Activated T-helper 9 cell treated with anti-CD3 and anti-CD28 coated beads, Interleukin-2, amount 50 U/mL, for 16 hours (primary cell): ENCODE measurements at places on chromosomes 6 and 20.
A peak's percentile ranks its signal among the peaks of the same experiment; 100 is the strongest.

DNA sequence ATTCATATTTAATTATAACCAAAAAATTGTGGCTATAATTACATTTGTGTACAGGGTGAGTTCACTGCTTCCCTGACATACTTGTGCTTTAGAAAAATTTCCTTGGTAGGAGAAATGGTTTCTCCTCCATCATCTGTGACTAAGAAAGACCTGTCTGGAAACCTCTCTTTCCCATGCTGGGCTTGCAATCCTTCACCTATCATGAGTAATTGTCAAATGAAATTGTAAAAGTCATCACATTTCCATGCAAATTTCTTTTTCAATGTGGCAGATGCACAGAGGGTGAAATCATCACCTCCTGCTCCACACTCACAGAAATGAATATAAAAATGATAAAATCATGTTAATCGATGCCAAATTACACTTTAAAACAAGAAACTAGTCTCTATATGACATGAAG lies 1.5 kb upstream of the SIRPB1 start:
- DNase-seq, result no peak

GRCh38 chr20:48541581-48542071 lies 286.2 kb downstream of the PREX1 start:
- DNase-seq, result no peak

- DNase-seq, result no peak
Measured at GRCh38 chr20:36862857-36863668, 12.9 kb upstream of the TLDC2 start.

- no peak for DNase-seq
Measured at GRCh38 chr6:45946352-45946751, 69.3 kb downstream of the CLIC5 start.

DNA sequence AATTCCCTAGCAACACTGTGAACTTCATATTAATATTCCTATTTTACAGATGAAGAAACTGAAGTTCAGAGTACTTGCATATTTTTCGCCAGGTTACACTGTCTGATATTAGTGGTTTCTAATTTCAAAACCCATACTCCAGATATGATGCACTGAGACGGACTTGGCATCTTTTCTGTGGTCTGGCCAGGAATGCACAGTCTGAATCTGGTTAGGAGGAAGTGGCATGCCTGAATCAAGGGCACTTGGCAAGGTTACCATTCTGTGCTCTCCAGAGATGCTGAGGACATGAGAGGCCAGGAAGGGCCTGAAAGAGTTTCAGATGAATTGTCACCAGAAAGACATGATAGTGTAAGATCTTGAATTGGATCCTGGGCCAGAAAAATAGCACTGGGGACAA lies 150.1 kb downstream of the HAO1 start:
- no peak for DNase-seq

- DNase-seq, result no peak
Measured at GRCh38 chr20:550611-551010, 7.0 kb upstream of the CSNK2A1 start.

DNA sequence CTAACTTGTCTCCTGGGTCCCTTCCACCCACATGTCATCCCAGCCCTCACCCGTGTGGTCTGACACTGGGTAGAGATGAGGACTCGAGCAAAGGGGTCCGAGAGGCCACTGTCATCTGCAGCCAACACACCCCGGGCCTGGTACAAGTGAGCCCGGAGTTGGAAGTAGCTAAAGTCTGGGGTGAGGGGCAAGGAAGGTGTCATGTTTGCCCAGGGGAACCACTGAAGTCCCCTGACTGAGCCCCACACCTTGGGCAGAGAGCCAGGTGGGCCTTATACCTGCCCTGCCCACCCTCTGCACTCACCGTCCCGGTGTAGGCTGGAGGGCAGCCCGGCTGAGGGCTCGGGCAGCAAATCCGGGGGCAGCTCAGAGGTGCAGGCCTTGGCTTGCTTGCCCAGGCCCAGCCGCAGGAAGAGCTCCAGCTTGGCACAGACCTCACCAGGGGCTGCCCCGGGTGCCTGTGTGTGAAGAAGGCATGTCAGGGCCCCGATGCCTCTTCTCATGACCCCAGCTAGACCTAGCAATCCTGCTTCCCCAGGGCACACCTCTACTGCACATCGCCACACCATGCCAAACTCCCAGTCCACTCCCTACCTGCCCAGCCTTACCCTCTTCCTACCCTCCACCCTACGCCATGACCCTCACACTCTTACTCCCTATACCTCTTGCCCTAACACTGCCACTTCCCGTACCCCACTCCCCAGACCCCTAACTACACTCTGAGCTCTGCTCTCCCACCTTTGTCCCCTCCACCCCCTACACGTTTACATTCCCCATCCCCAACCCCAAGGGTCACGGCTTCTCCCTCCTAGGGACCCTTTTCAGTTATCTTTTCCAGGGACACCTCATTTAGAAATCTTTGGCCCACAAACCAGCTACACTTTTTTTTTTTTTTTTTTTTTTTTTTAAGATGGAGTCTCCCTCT lies 31.7 kb upstream of the SPAG4 start:
- no peak for DNase-seq

GRCh38 chr6:134317471-134318131 lies at the start of gene SGK1:
TSS of gene SGK1 (minus strand) at chr6:134318112. CDS start at chr6:134317460, 652 bp downstream.
- DNase-seq, result peak; percentile 11

DNA sequence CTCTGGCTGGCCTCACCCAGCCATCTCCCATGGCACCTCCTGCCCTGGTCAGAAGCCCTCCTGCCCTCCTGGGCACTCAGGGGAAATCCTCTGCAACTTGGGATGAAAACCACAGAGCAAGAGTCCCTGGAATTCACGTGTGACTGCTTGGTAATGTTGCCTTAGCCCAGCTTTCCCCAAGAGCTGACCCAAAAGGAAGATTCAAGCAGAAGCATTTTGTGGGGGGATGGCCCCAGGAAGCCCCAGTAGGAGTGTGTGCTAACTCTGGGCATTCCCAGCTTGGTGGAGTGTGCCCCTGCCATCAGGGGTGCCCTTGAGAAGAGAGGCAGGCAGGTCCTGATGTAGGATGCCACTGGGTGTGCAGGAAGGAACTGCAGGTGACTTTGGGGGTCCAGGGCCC lies 35.5 kb downstream of the SNX5 start:
- no peak for DNase-seq

DNA sequence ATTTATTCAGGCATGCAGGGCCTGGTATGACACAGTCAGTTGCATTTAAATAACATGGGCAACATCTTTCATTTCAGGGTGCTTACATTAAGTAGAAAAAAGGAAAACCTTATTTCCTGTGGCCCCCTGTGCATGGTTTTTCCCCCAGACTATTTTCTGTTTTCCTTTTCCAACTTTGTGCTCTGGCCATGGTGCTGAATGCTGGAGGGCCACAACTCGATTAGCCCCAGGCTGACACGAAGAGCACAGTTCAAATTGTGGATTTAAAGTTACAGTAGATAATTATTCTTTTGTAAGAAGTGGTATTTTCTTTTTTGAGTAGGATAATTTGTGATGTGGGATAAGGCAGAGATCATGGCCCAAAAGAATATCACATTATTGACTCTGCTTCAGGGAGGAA lies 332.0 kb downstream of the HAO1 start:
- no peak for DNase-seq

DNA sequence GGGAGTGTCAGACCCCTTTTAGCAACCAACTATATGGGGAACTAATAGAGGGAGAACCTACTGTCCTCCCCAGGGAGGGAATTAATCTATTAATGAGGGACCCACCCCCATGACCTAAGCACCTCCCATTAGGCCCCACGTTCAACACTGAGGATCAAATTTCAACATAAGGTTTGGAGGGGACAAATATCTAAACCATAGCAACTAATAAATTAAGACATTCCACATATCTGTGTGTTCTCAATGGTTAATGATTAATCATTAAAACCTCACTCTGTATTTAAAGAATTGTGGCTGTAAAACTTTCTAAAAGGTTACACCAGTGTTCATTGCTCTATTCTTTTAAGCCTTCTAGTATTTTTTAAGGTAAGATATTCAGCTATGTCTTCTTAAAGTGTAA lies 500.4 kb upstream of the SULF2 start:
- DNase-seq, result no peak

DNA sequence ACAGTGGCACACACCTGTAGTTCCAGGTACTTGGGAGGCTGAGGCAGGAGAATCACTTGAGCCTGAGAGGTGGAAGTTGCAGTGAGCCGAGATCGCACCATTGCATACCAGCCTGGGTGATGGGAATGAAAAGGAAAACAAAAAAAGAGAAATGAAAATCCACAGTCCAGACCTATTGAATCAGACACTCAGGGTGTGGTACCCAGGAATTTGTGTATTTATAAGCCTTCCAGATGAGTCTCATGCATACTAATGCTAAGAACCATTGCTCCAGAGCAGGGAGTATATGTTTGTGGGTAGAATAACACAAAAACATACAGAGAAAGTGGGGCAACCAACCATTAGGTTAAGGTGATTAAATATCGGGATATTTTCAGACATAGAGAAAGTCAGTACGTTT lies 36.1 kb upstream of the PLCB4 start:
- DNase-seq, result no peak

- DNase-seq, result no peak
Measured at GRCh38 chr20:44081476-44081875, 105.5 kb downstream of the JPH2 start.

- DNase-seq, result no peak
Measured at GRCh38 chr20:17752459-17752858, 52.7 kb downstream of the BANF2 start.

- no peak for DNase-seq
Measured at GRCh38 chr6:15077006-15077405, 168.9 kb upstream of the JARID2 start.

DNA sequence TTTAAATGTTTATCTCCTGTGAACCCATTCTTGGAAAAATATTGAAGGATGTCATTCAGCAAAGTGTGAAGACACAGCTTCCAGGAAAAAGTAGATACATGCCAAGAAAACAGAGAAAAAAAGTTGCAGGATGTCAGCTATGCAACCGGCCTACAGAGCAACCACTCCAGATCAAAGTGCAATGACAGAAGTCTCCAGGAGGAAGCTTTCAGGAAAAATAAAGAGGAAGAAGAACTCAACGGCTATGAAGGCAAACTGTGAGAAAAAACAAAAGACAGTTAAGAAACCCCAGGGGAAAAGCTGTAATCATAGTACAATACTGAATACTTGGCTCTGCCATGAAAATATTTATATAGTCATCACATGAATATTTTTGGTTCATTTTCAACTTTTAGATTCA lies 30.6 kb downstream of the REPS1 start:
- no peak for DNase-seq

GRCh38 chr6:150713931-150714330 lies 114.2 kb downstream of the PLEKHG1 start:
- no peak for DNase-seq

GRCh38 chr20:34977365-34978091 lies 21.9 kb downstream of the MYH7B start:
- DNase-seq, result no peak

DNA sequence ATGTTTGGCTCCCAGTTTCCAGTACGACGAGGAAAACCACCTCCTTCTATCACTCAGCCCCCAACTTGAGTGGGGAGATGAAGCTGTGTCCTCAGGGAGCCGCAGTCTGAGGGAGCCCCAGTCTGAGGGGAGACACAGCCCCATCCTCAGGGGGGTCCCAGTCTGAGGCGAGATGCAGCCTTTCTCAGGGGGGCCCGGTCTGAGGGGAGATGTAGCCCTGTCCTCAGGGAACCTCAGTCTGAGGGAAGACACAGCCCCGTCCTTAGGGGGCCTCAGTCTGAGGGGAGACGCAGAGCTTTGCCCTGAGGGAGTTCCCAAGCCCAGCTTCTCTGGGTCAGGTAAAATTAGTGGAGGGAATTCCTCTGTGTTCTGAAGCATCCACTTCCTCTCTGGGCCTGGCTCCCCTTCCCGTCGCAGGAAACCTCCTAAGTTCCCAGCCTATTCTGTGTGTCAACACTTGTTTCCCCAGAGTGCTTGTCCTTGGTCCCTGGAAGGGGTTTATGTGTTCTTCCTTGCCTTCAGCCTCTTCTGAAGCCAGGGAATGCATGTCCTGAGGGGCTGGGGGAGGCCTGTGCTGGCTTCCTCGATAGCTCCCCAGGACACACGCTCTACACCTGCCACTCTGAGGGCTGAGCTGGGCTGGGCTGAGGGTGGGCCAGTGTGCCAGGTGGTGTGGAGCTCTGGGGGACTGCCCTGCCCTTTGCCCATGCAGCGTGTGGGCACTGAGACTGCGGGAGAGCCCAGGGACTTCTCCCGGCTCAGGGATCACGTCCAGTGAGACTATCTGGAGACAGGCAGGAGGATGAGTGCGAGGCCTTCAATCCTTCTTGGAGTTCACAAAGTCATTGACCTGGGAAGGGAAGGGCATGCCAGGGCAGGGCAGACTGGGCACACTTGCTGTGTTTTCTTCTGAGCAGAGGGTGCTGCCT lies 55.4 kb downstream of the VEGFA start:
- no peak for DNase-seq

DNA sequence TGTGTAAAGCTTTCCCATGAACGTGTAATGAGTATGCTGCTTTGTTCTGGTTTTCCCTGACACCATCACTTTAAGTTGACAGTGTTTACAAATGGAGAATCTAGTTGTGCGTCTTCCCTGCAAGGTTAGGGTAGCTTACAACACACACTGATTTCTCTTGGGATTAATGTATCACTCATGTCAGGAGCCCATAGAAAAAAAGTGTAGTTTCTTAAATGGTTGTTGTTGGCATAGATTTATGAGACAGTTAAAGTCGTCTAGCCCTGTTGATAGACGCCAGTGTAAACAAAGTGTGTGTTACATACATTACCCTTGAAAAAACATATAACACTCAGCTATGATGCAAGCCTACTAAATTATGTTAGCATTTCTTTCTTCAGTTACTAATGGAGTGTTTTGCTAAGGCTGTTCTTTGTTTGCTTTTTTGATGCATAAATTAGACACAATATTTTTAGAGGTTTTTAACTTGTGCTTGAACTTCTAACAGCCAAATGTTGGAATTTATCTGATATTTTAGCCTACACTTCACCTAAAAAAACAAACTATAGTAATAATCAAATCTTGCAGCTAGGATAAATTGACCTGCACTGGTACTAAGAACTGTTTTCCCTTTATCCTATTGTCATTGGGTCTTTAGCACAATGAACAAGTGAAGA lies 88.6 kb downstream of the RNF217 start:
- no peak for DNase-seq

DNA sequence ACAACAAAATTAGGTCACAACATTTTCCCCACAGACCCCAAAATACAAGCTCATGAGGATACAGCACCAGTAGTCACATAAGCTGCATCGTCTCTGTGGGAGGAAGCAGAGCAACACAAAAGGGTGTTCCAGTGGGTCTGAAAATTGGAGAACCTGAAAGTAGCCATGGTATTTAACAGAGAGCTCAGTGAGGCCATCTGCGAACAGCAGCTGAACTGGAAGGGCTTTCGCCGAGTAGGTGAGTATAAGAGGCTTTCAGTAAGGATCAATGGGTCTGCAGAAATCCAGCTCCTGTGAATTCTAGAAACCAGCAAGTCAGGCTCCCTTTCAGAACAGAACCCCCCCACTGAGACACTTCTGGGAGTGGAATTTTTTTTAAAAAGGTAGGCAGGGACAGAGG lies 120.0 kb upstream of the RREB1 start:
- no peak for DNase-seq

GRCh38 chr6:13046084-13046483 lies 282.3 kb downstream of the TBC1D7 start:
- no peak for DNase-seq
